ENCODE measurements at places on chromosomes 2 and 18. TPM values are rescaled to one million over a fixed set of nuclear protein-coding genes. Genes with fewer than 3 reads are reported as not detected.

DNA sequence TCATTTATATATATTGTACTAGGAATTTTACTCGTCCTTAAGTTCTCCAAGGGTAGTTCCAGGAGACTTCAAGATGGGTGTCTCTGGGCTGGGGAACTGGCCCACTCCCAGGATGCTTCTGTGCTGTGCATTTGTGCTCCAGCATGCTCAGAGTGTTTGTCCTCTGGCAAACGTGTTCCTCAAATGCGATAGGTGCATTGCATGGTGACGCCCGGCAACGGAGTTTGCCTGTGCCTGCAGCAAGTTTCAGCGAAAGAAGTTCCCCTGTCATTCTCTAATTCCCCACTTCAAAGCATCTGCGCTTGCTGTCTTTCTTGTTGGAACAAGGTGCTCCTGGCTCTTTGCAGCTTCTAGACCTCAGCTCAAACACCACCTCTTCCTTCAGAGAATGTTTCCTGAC, 465.1 kb downstream of the GALR1 start:
- no peaks in the 10 kb centered on the region for H3K36me3 ChIP-seq
- H3K4me1 ChIP-seq = no peaks in the 10 kb centered on the region
- H3K4me3 ChIP-seq = no peak overlapping the region
- no peak for DNase-seq

DNA sequence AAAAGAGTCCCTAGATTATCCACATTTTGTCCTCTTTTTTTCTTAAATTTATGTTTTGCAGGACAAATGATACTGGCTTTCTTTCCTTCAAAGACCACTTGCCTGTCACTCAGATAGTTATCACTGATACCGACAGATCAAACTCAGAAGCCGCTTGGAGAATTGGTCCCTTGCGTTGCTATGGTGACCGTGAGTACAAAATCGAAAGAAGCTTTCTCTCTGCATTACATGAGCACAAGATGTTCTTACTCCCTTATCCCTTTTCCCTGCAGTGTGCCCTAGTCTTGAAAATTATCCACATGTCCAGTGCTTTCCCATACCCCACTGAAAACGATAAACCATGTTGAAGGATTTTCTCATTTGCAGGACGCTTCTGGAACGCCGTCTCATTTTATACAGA, 738.5 kb downstream of the CNTNAP5 start:
- H3K4me1 ChIP-seq = no peaks in the 10 kb centered on the region
- H3K36me3 ChIP-seq = no peaks in the 10 kb centered on the region
- no peak for DNase-seq
- H3K27me3 ChIP-seq = peaks cover 4% of the 10 kb centered on the region
- no peak overlapping the region for H3K27ac ChIP-seq
- H3K4me3 ChIP-seq = no peak overlapping the region

DNA sequence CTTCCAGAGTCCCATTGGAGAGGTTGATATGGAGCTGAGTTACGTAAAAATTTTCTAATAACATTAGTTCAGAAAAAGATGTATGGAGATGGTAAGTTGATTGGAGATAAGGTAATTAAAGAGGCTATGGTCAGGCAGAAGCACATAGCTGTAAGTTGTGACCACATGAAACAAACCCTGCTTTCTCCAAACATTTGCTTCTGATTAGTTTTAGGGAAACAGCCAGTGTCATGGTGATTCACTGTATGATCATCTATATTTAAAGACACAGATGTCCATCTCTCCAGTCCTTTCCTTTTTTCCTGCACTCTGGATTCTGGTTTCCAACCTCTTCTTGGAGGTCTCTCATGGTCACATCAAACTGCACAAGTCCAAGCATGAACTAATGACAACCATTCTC, 1550.8 kb upstream of the PIK3C3 start:
- H3K4me3 ChIP-seq = no peak overlapping the region
- peaks cover 5% of the 10 kb centered on the region for H3K4me1 ChIP-seq
- no peak for DNase-seq
- H3K36me3 ChIP-seq = no peaks in the 10 kb centered on the region

DNA sequence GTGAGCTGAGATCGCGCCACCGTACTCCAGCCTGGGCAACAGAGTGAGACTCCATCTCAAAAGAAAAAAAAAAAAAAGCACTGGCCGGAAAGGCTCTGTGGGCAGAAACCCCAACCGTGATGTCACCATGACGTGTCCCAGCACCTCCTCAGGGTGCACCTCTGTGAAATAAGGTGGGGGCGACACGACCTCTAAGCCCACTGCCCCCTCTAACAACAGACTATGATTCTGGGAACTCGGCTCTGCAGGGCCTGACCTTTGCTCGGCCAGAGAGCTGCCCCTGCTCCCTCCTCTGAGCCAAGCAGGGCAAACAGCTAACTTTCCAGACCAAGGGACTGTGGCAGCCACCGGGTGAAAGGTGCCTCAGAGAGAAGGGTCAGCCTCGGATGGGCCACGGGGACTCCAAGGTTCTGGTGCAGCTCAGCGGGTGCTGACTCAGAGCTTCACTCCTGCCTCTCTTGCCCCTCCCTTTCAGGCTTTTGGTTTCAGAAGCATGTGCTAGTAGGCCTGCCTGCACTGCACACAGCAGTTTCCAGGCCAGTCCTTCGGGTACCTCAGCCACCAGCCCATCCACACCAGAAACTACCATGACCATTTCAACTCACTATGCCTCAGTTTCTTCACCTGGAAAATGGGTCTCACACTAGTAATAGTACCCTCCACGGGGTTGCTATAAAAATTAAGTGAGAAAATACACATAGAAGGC, 8.0 kb downstream of the TMBIM1 start:
- no peak overlapping the region for H3K4me3 ChIP-seq
- DNase-seq = no peak
- H3K4me1 ChIP-seq = peaks cover 53% of the 10 kb centered on the region
- peak overlapping the region; percentile 9 for H3K27ac ChIP-seq
- H3K36me3 ChIP-seq = peaks cover 12% of the 10 kb centered on the region

GRB14 gene
- 11.6 TPM for total RNA-seq

DNA sequence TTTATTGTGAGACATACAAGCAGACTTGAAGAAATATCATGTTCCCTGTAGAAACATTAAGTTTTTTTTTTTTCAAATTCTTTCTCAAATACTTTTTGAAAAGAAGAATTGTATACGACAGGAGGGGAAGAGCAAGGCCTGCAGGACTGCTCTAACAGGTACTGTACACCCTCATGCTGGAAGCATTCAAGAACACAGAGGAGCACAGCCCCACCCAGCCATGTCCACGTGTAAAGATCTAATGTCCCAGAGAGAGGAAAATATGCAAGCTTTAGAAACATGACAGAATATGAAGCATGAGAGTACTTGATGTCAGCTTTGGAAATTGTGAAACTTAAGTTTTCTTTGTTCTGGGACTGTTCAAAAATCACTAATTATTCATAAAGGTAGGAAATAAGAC, 191.6 kb downstream of the TTC32 start:
- H3K4me1 ChIP-seq = peaks cover 4% of the 10 kb centered on the region
- no peaks in the 10 kb centered on the region for H3K36me3 ChIP-seq
- H3K4me3 ChIP-seq = no peak overlapping the region
- H3K27ac ChIP-seq = no peak overlapping the region
